ENCODE measurements at places on chromosomes 6 and 20. TPM values are rescaled to one million over a fixed set of nuclear protein-coding genes. Genes with fewer than 3 reads are reported as not detected.

Gene TGM2
- total RNA-seq, result 4.2 TPM

Gene SOBP
- 6.9 TPM for total RNA-seq

Gene SRMS
- total RNA-seq, result not detected

- no peak for DNase-seq
Measured at GRCh38 chr20:58424218-58424969, 35.4 kb downstream of the VAPB start.

DNA sequence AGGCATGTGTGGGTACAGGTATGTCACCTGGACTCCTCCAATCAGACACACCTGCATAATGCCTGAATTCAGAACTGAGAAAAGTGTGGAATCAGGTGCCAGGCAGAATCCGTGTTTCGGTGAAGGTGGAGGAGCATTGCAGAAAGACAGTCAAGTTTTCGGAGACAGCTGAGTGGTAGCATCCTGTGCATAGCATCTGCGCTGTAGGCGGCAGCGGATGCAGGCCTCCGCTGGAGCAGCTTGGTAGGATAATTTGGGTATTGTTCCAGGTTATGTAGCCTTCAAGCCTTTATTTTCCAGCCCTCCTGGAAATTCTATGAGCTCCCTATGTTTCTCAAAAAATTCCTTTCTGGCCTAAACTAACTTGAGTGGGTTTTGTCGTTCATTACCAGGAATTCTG is 15.5 kb upstream of the ARMC2 start:
- DNase-seq, result no peak

GRCh38 chr20:19815553-19815991 is 57.5 kb downstream of the RIN2 start:
- DNase-seq, result peak; percentile 70

- no peak for DNase-seq
Measured at GRCh38 chr6:155187106-155187505, 76.7 kb upstream of the CLDN20 start.

- DNase-seq, result no peak
Measured at GRCh38 chr20:288956-289692, 1.4 kb downstream of the C20orf96 start.

- DNase-seq, result no peak
Measured at GRCh38 chr6:138601128-138601527, 101.8 kb upstream of the NHSL1 start.
